ENCODE measurements at places on chromosomes 5 and 9.

- DNase-seq, result no peak
Observed at GRCh38 chr5:158648631-158649030, 451.1 kb downstream of the EBF1 start.

GRCh38 chr9:691825-692400, 149.6 kb upstream of the DMRT1 start:
- DNase-seq, result no peak

DNA sequence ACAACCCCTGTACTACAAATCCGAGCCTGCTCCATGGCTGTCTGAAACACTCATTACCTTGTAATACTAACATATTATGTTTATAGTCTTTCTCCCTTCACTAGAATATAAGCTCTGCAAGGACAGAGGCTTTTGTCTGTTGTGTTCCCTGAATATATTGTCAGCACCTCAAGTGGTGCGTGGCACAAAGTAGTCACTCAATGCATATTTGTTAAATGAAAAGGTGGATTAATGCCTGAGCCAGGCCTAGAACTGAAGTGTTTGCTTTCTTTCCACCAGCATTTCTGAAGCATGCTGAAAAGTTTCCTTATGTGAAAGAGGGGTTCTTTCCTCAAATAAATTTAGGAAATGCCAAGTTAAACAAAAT, 36.3 kb downstream of the ELL2 start:
- no peak for DNase-seq

DNA sequence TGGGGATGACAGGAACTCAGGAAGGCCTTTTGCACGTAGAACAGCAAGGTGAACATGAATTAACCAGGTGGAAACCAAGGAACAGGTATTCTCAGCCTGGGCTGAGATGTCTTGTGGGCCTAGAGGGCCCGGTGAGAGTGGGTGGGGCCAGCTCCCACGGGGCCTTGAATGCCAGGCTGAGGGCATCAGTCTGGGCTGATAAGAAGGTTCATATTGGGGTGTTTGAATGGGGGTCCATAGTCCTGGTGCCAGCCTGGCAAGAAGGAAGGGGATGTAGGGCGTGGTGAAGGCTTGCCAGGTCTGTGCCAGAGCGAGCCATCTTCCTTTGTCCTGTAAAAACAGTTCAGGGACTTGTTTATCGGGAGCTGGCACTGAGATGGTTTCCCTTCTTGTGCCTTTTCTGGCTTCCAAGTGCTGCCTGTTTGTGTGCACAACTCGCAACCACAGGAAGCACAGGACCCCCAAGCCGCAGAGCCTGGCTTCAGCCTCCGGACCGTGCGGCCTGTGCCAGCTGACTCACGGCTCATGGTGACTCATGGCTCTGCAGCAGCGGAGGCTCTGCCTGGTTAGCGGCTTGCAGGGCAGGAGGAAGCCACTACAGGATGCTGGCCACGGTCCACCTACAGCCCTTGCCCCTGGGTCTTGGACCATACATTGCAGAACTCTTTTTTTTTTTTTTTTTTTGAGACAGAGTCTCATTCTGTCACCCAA, 2.4 kb downstream of the CARD19 start:
- no peak for DNase-seq

- no peak for DNase-seq
Observed at GRCh38 chr9:10251490-10251889, 361.3 kb downstream of the PTPRD start.

GRCh38 chr5:24245821-24246220, 399.0 kb downstream of the CDH10 start:
- no peak for DNase-seq

DNA sequence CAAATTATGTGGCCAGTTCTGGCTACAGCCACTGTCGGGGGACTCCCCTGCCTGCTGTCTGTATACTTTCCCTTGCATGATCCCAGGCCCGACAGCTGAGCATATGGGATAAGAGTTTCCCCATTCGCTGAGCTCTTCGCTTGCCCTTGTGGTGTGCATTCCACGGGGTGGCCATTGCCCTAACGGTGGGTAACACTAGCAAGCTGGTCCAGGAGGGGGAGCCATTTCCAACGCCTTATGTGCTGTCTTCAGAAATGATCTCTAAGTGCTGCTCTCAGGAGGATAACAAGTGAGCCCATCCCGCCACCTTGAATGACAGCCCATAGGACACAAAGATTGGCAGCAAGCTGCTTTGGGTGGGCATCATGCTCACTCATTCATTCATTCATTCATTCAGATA, 190.9 kb downstream of the FSTL4 start:
- no peak for DNase-seq

GRCh38 chr9:103427696-103428095, 432.6 kb downstream of the CYLC2 start:
- DNase-seq, result no peak

- DNase-seq, result no peak
Observed at GRCh38 chr5:670396-671270, 22.5 kb downstream of the TPPP start.

GRCh38 chr9:33498387-33498786, 24.7 kb upstream of the NOL6 start:
- DNase-seq, result no peak

DNA sequence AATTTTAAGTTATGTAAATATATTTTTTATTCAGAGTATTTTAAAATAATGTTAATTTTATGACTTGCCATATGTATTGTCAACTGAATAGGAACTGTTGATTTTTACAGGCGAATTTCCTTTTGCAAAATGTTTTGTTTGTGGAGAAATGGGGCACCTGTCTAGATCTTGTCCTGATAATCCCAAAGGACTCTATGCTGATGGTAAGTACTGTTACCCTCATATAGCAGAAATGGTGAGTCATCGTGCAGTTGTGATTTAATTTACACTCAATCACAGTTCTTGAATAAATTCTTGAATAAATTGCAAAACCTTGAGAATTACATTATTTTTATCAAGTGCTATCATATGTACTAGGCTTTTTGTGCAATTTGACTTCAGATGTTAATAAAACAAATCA, 7.4 kb downstream of the ZCCHC9 start:
- no peak for DNase-seq
